ENCODE measurements at places on chromosomes 5 and 9. TPM values are rescaled to one million over a fixed set of nuclear protein-coding genes. Genes with fewer than 3 reads are reported as not detected.

The FYB1 gene
- polyA plus RNA-seq = 225 TPM

The PKD2L2 gene
- polyA plus RNA-seq = 0.56 TPM

The SLC45A2 gene
- not detected for polyA plus RNA-seq

The KIF20A gene
- 1.1 TPM for polyA plus RNA-seq

The SNCAIP gene
- not detected for polyA plus RNA-seq

The ITK gene
- 168 TPM for polyA plus RNA-seq

The CCDC183 gene
- polyA plus RNA-seq = 0.58 TPM

The CKMT2 gene
- not detected for polyA plus RNA-seq

The CDH9 gene
- polyA plus RNA-seq = not detected

The OR2S2 gene
- polyA plus RNA-seq = not detected

The EIF4EBP3 gene
- polyA plus RNA-seq = 38.5 TPM

The SAXO1 gene
- 0.03 TPM for polyA plus RNA-seq

The PMPCA gene
- polyA plus RNA-seq = 46.5 TPM

The GLRA1 gene
- not detected for polyA plus RNA-seq

The TNFSF8 gene
- 31.4 TPM for polyA plus RNA-seq

The ELOVL7 gene
- polyA plus RNA-seq = not detected

The LURAP1L gene
- polyA plus RNA-seq = not detected

The NPR2 gene
- 1.5 TPM for polyA plus RNA-seq

The PTGES gene
- polyA plus RNA-seq = not detected

The SH3PXD2B gene
- not detected for polyA plus RNA-seq

The ADAMTS6 gene
- 0.18 TPM for polyA plus RNA-seq

The DCAF12 gene
- polyA plus RNA-seq = 24.8 TPM

The SPATA24 gene
- 6.8 TPM for polyA plus RNA-seq

The MCTP1 gene
- 0.24 TPM for polyA plus RNA-seq

The RECK gene
- 5.5 TPM for polyA plus RNA-seq

The EGR1 gene
- 1.0 TPM for polyA plus RNA-seq

The HAVCR2 gene
- polyA plus RNA-seq = 9.7 TPM

The TAF11L5 gene
- polyA plus RNA-seq = not detected

The CHSY3 gene
- polyA plus RNA-seq = not detected

Data from CD4-positive, CD25-positive, alpha-beta regulatory T cell (primary cell).